ENCODE measurements at places on chromosomes 4 and X.
A peak's percentile ranks its signal among the peaks of the same experiment; 100 is the strongest.

GRCh38 chr4:126558596-126558995 is 1074.2 kb upstream of the INTU start:
- DNase-seq: no peak

DNA sequence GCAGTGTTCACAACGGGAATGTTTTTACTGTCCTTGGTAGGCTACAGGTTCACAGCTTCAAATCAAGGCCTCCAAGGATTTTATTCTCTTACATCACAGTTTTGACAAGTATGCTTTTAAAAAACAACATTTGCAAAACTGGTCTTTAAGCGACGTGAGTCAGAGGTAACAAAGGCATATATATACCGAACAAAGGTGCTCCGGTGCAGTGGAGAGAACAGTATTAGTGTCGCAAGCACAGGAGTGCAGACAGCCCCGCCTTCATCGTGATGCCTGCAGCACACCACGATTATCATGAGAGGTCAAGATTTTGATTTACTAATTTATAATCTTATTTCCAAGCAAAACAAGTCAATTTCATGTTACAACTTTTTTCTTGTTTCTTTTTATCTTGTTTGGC is 90.8 kb downstream of the GATB start:
- no peak for DNase-seq

GRCh38 chr4:26022346-26023202 is 108.6 kb downstream of the SMIM20 start:
- DNase-seq: no peak

- DNase-seq: no peak
These were observed 2.1 kb upstream of the PCDH7 start for GRCh38 chr4:30718021-30718542.

DNA sequence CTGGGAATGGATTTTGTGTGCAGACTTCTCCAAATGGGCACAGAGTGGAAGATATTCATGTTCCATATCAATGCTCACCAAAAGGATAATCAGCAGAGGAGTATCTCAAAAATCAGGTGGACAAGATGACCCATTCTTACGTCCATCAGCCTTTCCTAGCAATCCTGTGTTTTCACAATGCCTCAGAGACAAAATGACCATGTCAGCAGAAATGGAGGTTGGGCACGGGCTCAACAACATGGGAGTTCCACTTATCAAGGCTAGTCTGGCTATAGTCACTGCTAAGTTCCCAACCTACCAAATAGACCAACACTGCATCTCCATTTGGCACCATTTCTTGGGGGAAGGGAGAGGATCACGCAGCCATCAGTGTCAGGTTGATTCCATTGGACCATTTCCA is 179.0 kb downstream of the COX7B2 start:
- DNase-seq: no peak

DNA sequence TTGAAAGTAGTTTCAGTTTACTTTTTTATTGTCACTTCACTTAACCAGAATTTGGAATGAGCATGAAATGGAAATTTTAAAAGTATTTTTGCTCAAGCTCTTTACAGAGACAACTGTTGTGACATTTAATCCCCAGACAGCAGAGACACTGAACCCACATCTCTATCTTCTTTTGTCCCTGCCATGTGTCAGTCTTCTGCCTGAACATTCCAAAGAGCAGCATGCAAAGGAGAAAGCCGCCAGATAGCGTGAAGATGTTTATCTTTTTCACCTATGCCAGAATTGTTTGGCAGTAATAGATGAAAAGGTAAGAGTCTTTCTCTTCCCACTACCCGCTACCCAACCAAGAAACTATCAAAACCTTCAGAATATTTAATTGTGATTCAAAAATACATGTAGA is 46.8 kb downstream of the NDNF start:
- no peak for DNase-seq

DNA sequence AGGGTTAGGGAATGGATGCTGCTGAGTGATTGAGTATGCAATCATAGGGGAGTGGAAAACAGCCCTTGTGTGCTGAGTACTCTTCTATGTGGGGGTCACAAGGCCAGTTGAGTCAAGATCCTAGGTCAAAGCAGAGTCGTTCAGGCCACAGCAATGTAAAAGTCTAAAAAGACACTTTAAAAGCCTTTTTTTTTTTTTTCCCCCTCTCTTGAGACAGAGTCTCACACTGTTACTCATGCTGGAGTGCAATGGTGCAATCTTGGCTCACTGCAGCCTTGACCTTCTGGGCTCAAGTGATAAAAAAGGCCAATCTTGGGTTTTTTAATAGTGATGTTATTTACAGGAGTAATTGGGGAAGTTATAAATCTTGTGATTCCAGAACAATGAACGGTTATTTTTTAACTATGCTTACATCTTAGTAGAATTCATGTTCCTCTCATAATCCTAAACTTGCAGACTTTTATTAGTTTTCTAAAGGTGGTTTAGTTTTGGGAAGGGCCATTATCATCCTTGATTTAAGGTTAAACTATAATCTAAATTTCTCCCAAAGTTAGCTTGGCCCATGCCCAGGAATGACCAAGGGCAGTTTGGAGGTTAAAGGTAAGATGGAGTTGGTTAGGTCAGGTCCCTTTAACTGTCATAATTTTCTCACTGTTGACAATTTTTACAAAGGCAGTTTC is 82.2 kb upstream of the BMP2K start:
- DNase-seq: no peak

GRCh38 chr4:110617646-110618580 is 5.0 kb downstream of the PITX2 start:
- DNase-seq: no peak

DNA sequence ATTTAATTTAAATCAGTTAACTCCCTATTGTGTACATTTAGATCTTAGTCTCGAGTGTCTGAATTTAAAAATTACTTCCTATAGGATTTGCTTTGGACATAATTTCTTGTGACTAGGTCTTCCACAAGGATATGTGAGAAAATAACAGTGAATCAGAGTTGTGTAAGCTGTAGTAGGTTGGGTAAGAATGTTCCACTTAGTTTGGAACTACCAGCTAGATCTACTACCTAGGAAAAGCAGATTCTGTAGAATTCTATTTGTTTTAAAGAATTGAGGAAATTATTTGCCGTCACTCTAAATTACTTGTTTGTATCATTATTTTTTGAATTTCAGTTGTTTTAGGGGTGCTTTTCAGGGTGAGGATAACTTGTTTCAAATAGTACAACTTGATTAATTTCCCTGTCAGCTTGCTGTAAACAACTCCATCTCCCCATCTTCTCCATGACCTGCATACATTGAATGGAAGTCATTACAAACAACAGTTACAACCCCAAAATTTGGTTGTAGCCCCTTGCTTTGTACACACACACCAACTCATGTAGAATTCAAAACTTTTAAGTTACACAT is 1.3 kb downstream of the MTHFD2L start:
- DNase-seq: no peak

GRCh38 chrX:154398668-154399526 is 720 bp downstream of the RPL10 start:
- DNase-seq: peak; percentile 74

DNA sequence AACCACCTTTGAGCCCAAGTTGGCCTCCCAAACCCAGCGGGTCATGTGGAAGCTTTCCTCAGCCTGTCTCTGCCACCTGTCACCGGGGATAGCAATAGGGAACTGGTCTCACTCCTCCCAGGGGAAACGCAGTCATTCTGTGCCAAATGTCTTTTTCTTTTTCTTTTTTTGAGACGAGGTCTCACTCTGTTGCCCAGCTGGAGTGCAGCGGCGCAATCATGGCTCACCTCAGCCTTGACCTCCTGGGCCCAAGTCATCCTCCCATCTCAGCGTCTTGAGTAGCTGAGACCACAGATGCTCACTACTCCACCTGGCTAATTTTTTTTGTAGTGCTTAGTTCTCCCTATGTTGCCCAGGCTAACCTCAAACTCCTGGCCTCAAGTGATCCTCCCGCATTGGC is 40.3 kb downstream of the MED28 start:
- no peak for DNase-seq

DNA sequence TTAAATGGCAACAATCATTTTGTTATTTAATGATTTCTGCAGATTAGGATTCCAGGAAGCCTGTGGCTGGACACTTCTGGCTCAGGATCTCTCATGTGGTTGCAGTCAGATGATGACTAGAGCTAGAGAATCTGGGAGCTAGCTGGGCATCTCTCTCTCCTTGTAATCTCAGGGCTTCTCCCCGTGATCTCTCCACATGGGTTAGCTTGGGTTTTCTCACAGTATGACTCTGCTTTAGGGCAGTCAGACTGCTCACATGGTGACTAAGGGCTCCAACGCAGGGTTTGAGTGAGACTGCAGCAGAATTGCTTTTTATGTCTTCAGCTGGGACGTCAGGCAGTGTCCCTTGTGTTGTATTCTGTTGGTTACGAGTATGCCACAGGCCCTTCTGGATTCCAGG is 361.4 kb downstream of the CBLL2 start:
- no peak for DNase-seq

DNA sequence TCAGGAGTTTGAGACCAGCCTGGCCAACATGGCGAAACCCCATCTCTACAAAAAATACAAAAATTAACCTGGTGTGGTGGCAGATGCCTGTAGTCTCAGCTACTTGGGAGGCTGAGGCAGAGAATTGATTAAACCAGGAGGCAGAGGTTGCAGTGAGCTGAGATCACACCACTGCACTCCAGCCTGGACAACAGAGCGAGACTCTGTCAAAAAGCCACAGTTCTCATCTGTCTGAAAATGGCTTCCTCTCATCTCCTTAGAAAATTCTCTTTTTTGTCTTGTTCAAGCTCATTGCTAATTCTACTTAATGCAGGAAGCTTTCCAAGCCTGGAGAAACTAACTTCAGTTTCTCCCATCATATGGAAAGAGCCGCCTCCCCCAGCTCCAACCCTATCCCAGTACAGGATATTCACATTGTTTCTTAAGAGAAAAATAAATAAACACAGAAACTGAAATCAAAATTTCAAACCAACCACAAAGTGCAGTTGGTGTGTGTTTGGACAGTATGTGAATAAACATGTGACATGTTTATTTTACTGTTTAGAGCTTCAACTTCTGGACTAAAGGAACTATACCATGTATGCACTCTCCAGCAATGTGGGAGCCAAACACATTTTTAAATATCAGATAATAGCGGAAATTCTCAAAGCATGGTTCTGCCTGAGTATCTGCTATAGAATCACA is 55.0 kb upstream of the GAB1 start:
- DNase-seq: no peak

- DNase-seq: no peak
These were observed 30.9 kb upstream of the ELF2 start for GRCh38 chr4:139207873-139208403.

GRCh38 chr4:3475041-3475712 is 12.1 kb downstream of the DOK7 start:
- DNase-seq: no peak

DNA sequence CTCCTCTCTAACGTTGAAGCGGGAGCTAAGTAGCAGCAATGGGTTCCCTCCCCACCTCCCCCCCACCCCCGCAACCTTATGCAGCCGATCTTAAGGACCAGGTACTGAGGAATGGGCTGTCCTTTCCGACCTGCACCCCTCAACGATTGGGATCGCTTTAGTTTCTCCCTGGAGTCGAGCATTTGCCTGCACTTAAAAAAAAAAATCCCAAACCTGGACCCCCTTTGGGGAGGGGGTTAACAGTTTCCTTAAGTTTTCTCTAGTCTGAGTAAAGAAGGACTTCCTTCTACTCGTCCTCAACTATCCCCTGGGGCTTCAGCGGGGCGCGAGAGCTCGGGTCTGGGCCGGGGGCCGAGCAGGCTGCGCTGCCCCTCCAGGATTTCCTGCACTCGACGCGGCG is 25.7 kb upstream of the BCORL1 start:
- no peak for DNase-seq

- DNase-seq: no peak
These were observed 88.1 kb downstream of the RASL11B start for GRCh38 chr4:52950226-52950625.

DNA sequence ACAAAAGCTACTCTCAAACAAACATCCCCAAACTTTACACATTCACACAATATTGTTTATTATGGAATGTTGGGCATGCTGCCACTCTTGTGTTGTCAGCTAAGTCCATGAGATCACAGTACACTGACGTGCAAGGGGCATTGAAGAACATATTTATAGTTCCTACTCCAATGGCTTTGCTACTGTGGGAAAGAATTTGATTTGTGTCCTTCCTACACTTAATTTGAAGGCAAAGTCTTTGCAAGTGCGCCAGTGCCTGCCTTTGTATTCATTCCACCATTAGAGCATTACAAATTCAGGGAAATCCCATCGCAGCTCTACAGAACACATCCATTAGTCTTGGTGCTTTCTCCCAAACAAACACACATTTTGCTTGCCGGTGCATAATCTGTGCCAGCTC is 45.4 kb upstream of the FTHL17 start:
- no peak for DNase-seq

GRCh38 chr4:12579172-12579571 is 905.0 kb downstream of the RAB28 start:
- no peak for DNase-seq
